ENCODE measurements at places on chromosomes 13 and 19. TPM values are rescaled to one million over a fixed set of nuclear protein-coding genes. Genes with fewer than 3 reads are reported as not detected.

GRCh38 chr19:41420101-41420880 is 6.9 kb downstream of the B3GNT8 start:
- H3K4me3 ChIP-seq: no peak overlapping the region
- peaks cover 85% of the 10 kb centered on the region for H3K36me3 ChIP-seq
- no peaks in the 10 kb centered on the region for H3K27me3 ChIP-seq
- H3K4me1 ChIP-seq: peaks cover 51% of the 10 kb centered on the region

Gene PLK5
- total RNA-seq: not detected

DNA sequence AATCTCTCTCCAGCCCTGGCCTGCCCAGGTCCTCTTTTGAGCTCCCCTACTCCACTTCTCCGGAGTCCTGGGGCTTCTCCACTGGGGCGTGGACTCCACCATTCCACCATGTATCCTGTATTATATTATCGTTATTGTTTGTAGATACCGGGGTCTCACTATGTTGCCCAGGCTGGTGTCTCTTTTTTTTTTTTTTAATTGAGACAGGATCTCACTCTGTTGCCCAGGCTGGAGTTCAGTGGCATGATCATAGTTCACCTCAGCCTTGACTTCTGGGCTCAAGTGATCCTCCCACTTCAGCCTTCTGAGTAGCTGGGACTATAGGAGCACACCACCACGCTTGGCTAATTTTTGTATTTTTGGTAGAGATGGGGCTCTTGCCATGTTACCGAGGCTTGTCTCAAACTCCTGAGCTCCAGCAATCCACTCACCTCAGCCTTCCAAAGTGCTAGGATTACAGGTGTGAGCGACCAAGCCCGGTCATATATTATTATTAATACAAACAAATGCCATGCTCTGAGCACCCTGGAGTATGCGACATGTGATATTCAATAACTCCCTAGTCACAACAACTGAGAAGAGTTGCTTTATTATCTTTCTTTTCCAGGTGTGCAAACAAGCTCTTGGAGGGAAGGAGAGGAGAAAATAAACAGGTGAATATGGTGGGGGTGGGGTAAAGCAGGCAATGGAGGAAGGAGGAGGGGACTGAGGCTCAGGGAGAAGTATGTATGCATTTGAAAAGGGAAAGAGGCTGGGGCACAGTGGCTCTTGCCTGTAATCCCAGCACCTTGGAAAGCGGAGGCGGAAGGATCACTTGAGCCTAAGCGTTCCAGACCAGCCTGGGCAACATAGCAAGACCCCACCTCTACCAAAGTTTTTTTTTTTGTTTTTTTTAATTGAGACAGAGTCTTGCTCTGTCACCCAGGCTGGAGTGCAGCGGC is 2.8 kb upstream of the CERS4 start:
- H3K27me3 ChIP-seq: no peaks in the 10 kb centered on the region
- H3K27ac ChIP-seq: no peak overlapping the region
- H3K4me1 ChIP-seq: peaks cover 23% of the 10 kb centered on the region
- no peak overlapping the region for H3K4me3 ChIP-seq

Gene CCL25
- total RNA-seq: not detected

Gene ZNF177
- total RNA-seq: 2.2 TPM

Gene ETHE1
- total RNA-seq: 47.4 TPM

GRCh38 chr13:42548731-42549551 is 25.0 kb upstream of the TNFSF11 start:
- DNase-seq: no peak
- H3K27ac ChIP-seq: no peak overlapping the region
- no peaks in the 10 kb centered on the region for H3K4me1 ChIP-seq
- no peaks in the 10 kb centered on the region for H3K27me3 ChIP-seq
- H3K4me3 ChIP-seq: no peak overlapping the region

DNA sequence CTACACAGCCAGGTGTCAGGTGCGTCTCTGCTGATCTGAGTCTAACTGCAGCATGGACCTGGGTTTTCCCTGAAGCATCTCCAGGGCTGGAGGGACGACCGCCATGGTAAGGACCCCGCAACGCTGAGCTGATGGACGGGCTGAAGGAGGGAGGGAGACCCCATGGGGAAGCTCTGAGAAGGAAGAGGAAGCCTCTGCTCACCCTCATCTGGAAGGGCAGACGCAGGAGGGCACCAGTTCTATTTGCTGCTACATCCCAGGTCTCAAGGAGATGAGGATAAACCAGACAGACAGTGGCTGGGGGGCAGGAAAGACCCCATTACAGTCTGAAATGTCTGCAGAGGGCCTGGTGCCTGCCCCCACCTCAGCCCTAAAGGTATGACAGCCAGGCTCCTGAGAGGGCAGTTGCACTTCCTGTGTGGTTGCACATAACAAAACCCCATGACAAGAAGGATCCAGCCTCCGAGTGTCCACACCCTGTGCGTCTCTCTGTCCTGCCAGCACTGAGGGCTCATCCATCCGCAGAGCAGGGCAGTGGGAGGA is at the start of gene LILRA2:
Gene LILRA2, plus strand, starts transcription at position 461 of the 543 bp plus-strand sequence. CDS start 89 bp downstream, outside the sequence.
- H3K27me3 ChIP-seq: peaks cover 7% of the 10 kb centered on the region
- no peaks in the 10 kb centered on the region for H3K36me3 ChIP-seq
- no peaks in the 10 kb centered on the region for H3K4me1 ChIP-seq
- peak within 1 kb of the TSS; percentile 28 for H3K4me3 ChIP-seq
- peak; percentile 64 for DNase-seq

Gene SHC2
- total RNA-seq: 24.0 TPM
